ENCODE measurements at places on chromosomes 1 and 21.

- no peak for DNase-seq
Measured at GRCh38 chr1:199619223-199619622, 408.3 kb upstream of the NR5A2 start.

DNA sequence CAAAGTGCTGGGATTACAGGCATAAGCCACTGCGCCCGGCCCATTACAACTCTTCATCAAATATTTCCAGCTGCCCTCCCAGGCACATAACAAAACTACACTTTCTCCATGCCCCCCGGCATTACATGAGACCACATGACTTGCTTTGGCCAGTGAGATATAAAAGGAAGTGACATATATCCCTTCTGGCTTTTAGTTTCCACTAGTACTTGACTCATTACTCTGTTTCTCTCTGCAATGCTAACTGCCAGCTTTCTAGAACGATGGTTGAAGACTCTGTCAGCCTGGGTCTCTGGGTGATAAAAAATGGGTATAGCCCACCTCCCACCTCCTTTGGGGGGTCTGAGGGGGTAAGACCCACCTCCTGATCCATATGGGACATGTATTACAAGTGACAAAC, 24.2 kb downstream of the ABL2 start:
- DNase-seq, result no peak

- no peak for DNase-seq
Measured at GRCh38 chr1:244980605-244981004, 116.3 kb upstream of the HNRNPU start.

GRCh38 chr1:14681182-14681581, 82.7 kb downstream of the KAZN start:
- DNase-seq, result no peak

DNA sequence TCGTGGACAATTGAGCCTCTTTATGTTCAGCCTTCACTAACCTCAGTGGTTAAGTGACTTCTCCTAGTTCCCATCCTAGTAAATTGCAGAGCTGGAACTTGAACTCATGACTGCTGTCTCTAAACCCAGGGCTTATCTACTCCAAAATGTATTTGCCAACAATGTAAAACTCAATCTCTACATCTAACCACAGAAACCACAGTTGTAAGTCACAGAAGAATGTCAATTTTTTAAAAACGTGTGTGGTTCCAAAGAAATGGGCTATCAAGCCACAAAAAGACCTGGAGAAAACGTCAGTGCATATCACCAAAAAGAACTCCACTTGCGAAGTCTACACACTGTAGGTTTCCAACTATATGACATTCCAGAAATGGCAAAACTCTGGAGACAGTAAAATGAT, 172.6 kb upstream of the HMCN1 start:
- no peak for DNase-seq

- no peak for DNase-seq
Measured at GRCh38 chr1:180041582-180041981, 87.0 kb downstream of the CEP350 start.

DNA sequence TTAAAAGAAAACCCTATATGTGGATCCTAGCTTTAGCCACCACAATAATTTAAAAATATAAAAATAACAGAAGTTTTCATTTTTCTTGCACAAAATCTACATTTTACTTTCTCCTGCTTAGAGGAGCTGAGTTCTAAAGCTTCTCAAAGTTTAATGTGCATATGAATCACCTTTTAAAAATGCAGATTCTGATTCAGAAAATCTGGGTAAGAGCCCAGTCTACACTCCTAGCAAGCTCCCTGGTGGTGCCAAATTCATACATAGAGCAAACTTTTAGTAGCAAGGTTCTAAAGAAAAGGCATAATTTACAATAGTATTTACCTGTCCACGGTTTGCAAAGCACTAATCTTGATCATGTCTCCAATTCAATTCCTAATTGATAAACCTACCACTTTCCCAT, 19.3 kb downstream of the RSBN1 start:
- DNase-seq, result no peak

- DNase-seq, result no peak
Measured at GRCh38 chr21:37346841-37347430, 19.6 kb upstream of the DYRK1A start.

DNA sequence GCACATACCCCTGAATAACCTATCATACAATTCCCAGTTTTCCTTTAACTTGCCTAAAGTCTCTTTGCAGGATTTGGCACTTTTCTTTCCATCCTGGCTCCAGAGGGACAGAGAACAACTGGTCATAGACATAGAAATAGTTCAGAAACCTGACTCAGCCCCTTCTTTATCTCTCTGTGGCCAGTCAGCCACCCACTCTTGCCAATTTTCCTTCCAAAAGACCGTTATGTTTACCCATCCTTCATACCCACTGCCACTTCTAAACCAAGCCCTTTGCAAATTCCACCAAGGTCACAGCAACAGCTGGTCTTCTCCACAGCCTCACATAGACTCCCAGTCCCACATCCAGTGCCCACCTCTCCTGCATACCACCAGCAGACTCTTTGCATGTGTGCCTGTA, 127.2 kb upstream of the FGGY start:
- DNase-seq, result no peak

GRCh38 chr1:18470671-18471355, 9.9 kb upstream of the KLHDC7A start:
- no peak for DNase-seq

GRCh38 chr1:246096356-246096755, 410.7 kb downstream of the SMYD3 start:
- no peak for DNase-seq

DNA sequence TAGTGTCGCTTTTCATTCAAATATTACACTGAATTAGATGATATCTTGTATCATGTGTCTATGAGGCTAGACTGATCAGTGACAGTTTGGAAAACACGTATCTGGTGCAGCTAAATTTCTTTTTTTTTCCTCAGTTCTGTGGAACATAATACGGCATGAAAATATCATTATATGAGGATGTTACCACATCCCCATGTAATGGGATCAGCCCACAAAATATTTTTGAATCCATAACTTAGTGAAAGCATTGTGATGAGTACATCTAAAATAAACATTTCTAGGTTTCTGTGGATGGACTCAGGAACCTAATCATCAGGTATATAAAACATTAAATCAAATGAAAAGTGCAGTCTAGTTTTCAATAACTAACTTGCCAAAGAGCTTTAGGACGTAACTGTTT, 356.3 kb downstream of the USP25 start:
- no peak for DNase-seq

- no peak for DNase-seq
Measured at GRCh38 chr1:30005972-30006619, 717.3 kb downstream of the MATN1 start.

- DNase-seq, result peak; percentile 93
Measured at GRCh38 chr1:12344596-12345349, 114.9 kb downstream of the VPS13D start.

GRCh38 chr1:93976291-93976690, 67.1 kb upstream of the GCLM start:
- no peak for DNase-seq

DNA sequence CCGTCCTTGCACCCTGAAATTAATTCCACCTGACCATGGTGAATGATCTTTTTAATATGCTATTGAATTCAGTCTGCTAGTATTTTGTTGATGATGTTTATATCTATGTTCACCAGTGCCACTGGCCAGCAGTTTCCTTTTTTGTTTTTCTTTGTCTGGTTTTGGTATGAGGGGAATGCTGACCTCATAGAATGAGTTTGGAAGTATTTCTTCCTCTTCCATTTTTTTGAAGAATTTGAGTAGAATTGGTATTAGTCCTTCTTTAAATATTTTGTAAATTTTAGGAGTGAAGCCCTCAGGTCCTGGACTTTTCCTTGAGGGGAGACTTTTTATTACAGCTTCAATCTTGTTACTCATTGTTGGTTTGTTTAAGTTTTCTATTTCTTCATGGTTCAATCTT, 231.6 kb downstream of the MRPL39 start:
- DNase-seq, result no peak
